ENCODE measurements at places on chromosomes 6 and 20.

DNA sequence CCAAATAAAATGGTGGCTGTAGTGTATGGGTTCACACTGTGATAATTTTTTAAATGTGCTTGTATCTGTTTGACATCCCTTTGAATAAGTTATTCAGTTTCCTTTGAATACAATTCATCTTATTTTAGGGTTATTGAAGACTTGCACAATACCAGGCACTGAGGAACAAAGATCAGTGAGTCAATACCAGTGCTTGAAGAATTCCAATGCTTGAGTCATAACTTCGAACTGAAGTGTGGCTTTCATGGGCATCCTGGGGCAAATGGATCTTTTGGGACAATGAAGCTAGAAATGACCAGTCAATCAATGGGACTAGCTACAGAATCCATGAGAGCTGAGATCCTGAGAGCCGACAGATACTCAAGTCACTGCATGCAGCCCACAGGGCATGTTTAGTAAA is 349.9 kb upstream of the FLRT3 start:
- no peak for DNase-seq

GRCh38 chr6:43491750-43492661 is 14.6 kb downstream of the TJAP1 start:
- DNase-seq, result peak; percentile 66

DNA sequence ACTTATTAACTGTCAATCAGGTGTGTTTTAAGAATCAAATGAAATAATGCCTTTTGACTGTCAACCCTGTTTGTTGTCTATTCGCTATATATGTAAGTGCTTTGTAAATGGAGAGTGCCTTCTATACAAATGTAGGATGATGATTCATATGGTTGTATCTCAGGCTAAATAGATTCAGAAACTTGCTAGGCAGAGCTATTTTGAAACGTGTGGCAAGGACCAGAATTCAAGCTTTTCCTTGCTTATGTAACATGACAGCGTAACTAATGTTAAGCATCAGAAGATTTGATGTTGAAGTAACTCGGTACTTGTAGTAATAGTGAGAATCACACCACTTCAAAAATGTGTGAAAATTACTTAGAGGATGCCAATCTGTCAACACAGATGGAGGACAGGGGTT is 3.4 kb downstream of the OGFRL1 start:
- peak; percentile 19 for DNase-seq

- DNase-seq, result no peak
Measured at GRCh38 chr20:20690676-20691476, 21.6 kb downstream of the RALGAPA2 start.

All from foreskin keratinocyte (primary cell).